ENCODE measurements at places on chromosomes 5 and 9.

DNA sequence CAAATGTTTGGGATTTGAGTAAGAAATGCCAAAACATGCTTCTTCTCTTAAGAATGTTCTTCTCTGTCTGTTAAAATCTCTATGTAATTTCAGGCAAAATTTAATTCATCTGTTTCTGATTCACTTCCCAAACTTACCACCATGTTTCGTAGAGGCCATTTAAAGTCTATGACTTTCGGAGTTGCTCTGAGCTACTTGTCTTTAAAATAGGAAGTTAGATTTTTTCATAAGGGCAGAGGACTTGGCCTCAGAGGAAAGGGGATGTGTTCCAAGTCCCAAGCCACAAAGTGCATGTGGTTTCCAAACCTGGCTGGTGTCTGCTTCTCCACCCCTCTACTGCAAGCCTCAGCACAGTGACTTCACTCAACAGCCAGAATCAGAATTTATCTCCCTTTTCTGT is 111.3 kb upstream of the ADRA1B start:
- no peak for DNase-seq

DNA sequence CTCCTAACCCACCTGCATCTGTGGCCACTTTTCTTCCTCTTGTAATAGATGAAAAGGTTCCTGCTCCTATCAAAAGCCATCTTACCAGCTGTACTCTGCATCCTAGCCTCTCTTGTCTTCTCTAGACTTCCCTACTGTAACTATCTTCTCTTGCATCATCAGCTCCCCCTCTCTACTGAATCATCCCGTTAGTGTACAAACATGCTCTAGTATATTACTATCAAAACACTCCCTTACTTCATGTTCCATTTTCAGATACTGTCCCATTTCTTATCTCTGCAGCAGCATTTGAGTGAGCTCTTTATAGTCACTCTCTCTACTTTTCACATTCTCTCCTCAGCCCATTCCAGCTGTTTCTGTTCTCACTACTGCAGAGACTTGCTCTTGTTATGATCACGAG is 2.8 kb downstream of the SRA1 start:
- DNase-seq: no peak

- DNase-seq: no peak
These were observed 165.2 kb downstream of the PDE4D start for GRCh38 chr5:59728356-59728755.

GRCh38 chr9:35552837-35553236 is 52.2 kb upstream of the TESK1 start:
- no peak for DNase-seq

- no peak for DNase-seq
These were observed 334.4 kb downstream of the PRELID2 start for GRCh38 chr5:145500710-145501109.

- no peak for DNase-seq
These were observed 100.2 kb upstream of the S1PR3 start for GRCh38 chr9:88891040-88891439.

- no peak for DNase-seq
These were observed 2.9 kb upstream of the PTGER4 start for GRCh38 chr5:40676613-40677343.

DNA sequence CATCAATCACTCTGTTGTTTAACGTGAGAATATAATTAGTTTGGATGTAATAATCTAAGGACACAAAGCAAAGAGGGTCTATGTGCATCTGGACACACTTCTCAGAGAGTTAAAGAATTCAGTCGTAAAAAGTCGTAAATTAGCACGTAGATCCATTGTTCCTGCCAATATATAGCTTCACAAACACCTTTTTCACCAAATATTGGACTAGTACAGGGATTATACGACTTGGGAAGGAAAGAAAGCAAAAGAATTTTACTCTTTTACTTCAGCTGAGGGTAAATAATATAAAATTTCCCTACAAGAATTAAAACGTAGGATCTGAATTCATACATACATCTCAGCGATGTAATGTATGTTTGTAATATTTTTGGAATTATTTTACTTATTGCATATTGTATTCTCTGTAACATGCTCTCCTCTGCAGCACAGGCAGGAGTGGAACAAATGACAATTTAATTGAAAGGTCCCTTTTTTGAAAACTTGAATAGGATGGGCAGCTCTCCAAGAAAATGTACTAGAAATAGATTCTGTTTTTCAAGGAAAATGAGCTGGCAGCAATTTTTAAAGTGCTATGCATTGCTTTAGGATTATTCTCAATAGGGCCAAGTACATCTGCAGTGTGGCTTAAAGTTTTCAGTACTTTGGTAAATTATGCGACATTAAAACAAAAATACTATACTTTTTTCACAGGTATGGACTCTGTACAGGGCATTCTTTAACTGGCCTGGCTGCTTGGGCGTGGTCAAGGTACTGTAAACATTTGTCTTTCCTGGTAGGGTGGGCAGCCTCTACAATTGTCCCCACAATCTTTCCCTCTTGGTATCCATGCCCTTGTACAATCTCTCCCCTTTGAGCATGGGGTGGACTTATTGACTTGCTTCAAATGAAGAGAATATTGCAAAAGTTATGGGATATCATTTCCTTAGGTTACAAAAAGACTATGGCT is 39.7 kb upstream of the HSD17B4 start:
- no peak for DNase-seq

DNA sequence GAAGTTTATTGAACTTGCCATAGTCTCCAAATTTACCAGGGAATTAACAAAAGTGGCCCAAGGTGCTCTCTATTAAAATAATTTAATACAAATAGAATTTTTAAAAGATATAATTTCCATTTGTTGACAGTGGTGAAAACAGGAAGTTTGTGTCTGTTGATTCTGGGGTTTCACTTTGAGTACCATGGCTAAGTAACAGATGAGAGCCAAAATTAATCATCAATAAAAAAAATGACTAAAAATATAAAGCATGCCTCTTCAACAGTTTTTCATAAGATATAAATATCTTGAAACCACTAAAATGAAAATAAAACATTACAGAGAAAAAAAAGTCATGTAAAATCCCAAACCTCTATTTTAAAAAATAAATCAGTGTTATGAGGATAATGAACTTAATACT is 49.8 kb downstream of the SGCD start:
- DNase-seq: no peak

- DNase-seq: no peak
These were observed 50.8 kb downstream of the GSN start for GRCh38 chr9:121318631-121319382.

- no peak for DNase-seq
These were observed 38.8 kb downstream of the RASGEF1C start for GRCh38 chr5:180170106-180170809.

DNA sequence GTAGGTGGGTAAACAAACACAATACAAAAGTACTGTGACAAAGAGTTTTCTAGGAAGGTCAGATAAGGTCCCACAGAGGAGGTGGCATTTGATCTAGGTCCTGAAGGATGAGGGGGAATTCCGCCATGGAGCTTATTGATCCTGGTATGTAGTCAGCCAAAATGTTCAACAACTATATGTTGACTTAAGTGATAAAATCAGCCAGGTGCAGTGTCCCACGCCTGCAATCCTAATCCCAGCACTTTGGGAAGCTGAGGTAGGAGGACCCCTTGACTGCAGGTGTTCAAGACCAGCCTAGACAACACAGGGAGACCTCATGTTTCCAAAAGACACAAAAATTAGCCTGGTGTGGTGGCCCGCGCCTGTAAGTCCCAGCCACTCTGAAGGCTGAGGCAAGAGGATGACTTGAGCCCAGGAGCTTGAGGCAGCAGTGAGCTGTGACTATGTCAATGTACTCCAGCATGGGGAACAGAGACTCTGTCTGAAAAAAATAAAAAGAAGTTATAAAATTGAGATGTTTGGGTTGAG is 46.4 kb upstream of the PLIN2 start:
- DNase-seq: no peak

GRCh38 chr5:64298586-64298985 is 132.9 kb downstream of the RNF180 start:
- DNase-seq: no peak

DNA sequence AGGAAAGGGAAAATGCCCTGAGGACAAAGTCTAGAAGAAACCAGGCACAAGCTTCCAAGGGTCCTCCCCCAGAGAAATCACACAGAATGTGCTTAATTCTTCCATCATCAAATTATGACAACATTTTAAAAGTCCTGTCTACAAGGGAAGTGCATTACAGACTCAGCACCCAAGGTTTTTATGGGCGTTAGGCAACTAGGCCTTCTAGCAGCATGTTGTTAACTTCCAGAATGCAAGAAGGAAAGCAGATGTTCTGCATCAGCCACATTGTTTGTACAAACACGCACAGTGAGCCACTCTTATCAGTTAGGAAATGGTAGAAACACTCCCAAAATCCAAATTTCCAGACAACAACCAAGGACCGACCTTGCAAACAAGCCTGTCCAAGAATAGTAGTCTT is 26.5 kb downstream of the SMC5 start:
- DNase-seq: no peak

DNA sequence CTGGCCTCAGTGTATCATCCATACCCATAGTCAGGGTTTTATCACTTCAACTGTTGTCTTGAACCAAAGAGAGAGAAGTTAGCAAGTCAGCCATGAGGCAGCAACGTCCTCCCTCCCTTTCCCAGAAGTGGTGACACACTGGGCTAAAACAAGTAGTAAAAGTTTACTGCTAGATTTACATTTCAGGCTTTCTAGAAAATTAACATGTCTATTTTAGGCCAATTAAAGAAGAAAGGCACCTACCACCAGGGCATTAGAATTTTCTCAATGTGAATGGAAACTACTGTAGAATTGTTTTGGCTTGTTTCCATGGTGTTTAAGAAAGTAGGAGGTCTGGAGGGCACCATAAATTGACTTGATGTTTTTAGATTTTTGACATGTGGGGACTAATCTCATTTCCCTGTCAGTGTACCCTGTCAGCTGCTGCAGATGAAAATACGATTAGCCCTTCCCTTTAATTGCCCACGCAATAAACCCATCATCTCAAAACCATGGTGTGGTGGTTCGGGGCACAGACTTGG is 121.8 kb upstream of the ELL2 start:
- DNase-seq: no peak
